Activated T-cell treated with anti-CD3 and anti-CD28 coated beads, Interleukin-2, amount 50 U/mL, for 24 hours (primary cell): ENCODE measurements at places on chromosomes 6 and 20.

DNA sequence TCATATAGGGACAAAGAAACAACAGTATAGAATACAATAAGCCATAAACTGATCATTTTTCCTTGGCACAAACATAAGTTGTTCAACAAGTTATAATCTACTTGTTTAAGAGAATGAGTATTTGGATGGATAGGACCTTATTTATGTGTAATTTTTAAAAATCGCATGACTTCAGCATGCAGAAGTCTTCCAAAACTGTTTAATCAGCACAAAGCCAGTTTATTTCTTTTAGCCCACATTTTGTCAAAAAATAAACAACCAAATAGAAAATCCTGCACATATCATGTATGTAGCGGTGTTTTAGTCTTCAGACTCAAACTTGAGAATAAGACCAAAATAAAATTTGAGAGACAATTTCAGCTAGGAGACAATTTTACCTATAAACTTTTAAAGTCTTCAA lies 304.7 kb downstream of the TRDN start:
- DNase-seq: no peak

DNA sequence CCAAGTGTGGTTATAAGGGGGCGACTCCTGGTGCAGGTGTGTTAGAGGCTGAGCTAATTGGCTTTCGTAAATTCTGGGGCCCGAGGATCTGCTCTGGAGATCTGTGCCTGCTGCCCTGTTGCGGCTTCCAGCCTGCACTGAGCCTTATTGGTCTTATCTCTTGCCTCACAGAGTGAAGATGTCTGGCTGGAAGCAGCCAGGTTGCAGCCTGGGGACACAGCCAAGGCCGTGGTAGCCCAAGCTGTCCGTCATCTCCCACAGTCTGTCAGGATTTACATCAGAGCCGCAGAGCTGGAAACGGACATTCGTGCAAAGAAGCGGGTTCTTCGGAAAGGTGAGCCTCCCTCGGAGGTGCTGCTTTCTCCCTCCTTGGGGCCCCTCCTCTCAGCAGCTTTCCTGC lies 20.0 kb downstream of the PRPF6 start:
- DNase-seq: no peak

- no peak for DNase-seq
These were observed 57.2 kb downstream of the BCAS4 start for GRCh38 chr20:50852085-50852484.

DNA sequence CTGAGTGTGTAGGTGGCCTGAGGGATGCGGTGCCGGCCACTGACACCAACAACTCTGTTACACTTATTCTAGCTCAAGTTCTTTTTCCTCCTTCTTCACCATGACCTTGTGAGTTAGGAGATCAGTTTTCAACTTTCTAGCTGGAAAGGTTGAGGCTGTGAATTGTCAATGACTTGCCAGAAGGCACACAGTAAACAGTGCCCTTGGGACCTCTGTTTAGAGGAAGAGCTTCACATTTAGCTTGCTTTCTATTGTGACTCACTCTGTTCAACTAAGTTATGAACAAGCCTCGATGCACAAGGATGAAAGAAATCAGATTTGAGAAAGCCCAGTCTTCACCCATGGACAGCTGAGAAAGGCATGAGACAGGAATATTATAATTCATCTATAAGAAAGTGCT lies 455.6 kb downstream of the MAFB start:
- DNase-seq: no peak

DNA sequence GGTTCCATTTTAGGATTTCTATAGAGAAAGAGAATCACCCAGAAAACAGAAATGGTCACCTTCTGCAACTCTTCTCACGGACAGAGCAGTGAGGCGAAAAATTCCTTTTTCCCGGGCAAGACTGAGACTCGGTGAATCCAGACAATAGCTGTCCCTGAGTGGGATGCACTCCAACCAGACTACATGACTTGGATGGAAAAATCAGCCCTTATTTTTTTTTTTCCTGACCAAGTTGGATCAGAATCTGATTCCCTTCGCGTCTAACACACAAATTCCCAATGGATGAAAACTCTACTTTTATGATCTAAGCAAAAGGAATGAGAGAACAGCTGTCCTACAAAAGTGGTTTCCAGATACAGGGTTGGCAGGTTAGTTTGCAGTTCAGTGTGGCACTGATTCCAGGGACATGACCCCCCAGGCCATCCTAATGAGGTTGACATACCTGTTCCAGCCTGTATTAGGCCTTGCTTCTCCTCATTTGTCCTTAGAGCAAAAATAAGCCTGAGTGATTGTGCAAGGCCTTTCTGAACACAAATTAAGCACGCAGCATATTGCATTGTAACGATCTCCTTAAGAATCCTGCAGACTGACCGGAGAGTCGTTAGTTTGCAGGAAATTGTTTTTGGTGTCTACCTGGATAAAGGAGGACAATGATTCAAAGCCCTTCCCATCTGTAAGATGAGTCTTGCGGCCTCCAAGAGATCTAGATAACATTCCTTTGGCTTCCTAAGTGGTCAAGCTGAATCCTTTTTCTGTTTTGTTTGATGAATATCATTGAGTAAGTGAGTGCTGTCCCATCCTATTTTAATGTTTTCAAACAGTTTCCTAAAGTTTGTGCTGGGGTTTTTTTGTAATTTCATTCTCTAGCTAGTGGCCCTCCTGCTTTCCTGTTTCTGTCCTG lies 1.5 kb upstream of the NEDD9 start:
- DNase-seq: no peak

- DNase-seq: no peak
These were observed 259.3 kb downstream of the BMP7 start for GRCh38 chr20:57007171-57007540.

GRCh38 chr20:50508171-50508755 lies 1.9 kb upstream of the PTPN1 start:
- DNase-seq: no peak
